Stimulated activated CD8-positive, alpha-beta memory T cell treated with anti-CD3 and anti-CD28 coated beads, Interleukin-2, amount 100 ng/mL, for 1 hour (primary cell): ENCODE measurements at places on chromosomes 7 and 10.

GRCh38 chr7:2728316-2729030, 40.5 kb downstream of the AMZ1 start:
- DNase-seq = no peak

DNA sequence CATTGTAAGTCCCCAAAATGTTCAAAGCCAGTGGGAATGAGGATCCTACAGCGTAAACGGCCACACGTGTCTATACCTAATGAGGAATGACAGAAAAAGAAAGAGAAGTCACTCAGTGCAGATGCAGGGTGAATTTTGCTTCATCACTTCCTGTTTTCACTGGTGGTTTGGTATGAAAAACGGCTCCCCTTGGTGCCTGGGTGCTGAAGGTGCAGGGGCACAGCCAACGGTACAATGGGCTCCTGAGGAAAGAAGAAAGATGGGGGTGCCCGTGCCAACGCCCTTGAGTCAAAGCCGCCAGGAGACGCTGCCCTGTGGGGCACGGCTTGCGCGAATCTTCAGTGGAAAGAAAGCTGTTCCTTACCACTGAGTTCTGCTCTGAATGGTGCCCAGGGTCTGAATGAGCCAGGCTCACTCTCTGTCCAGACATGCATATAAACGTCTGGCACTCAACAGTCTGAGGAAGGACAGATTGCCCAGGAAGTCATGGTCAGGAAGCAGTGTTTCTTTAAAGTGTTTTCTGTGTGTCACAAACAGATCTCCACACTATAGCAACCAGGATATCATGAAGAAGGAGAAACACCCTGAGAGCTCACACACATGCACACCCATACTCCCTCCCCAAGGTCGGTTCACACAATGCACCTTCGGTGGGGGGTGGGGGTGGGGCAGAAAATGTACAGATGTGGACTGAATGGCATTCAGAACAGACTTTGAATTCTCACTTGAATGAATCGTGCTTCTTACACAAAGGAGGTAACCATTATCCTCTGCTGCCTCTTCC, 105.8 kb downstream of the ELMO1 start:
- DNase-seq = peak; percentile 29

DNA sequence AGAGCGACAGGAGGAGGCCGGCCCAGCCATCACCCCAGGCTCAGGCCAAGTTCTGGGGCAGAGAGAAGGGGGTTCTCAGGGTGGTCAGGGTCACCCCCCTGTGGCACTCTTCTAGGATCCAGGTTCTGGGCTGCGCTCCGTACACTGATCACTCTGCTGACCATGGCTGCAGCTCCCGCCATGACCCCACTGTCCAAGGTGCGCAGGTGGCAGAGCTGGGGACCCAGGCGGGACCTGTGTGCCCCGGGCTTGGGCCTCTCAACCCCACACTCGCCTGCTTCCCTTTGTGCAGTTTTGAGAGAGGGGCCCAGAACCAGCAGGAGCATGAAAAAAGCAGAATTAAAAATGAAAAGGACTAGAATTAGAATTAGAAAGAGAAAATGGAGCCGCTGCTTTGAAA, 227.1 kb downstream of the FANK1 start:
- DNase-seq = no peak

DNA sequence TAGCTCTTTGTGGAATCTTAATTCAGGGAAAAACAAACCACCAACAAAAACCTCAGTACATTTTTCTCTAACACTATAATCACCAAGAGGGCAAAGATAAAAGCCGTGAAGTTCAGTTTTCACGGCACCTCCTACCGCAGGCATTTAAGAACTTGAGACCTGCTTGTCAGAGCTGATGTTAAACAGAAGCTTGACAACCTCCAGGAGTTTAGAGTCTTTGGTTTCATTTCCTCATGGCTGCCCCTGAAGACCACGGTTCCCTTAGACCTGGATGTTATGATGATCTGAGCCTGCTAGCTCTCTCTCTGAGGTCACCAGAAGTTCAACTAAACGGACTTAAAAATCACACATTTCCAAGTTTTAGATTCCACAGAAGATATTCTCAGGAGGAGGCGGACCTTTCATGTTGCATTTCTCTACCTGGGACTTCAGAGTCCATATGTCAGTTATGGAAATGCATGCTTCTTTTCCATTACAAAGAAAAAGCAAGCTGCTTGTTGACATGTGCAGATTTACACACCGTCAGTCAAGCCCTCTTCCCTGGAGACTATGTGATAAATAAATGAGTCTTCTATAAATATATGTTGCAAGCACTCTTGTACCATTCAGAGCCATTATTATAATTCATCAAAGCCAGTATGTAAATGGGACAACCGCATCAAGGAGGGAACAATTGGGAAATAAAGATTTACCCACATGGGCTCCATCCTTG, 258.0 kb downstream of the GFRA1 start:
- no peak for DNase-seq

GRCh38 chr10:78604721-78605120, 464.0 kb upstream of the ZMIZ1 start:
- DNase-seq = no peak

- DNase-seq = no peak
Measured at GRCh38 chr10:117684046-117684610, 141.6 kb downstream of the EMX2 start.

- DNase-seq = no peak
Measured at GRCh38 chr7:137846827-137847567, at the start of gene DGKI. TSS of gene DGKI (minus strand) at chr7:137846974.

DNA sequence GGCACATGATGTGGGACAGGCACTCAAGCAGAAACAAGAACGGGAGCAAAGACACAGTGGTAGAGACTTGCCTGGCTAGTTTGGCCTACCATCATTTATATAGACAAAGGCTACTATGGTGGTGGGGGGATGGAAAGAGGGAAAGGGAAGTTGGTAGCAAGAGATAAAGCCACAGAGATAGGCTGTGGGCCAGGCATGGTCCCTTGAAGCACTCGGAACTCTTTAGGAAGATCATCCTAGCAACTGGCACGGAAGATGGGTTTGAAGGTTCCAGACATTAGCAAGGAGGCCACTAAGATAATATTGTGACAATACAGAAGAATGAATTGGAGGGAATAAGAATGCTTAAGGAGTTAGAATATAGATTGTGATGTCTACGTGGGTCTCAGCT, 319.6 kb downstream of the ELMO1 start:
- no peak for DNase-seq

GRCh38 chr7:69062020-69062765, 536.1 kb upstream of the AUTS2 start:
- no peak for DNase-seq

GRCh38 chr7:46685051-46685450, 764.0 kb upstream of the IGFBP3 start:
- DNase-seq = no peak

- DNase-seq = no peak
Measured at GRCh38 chr10:122492999-122493481, 31.7 kb downstream of the HTRA1 start.

DNA sequence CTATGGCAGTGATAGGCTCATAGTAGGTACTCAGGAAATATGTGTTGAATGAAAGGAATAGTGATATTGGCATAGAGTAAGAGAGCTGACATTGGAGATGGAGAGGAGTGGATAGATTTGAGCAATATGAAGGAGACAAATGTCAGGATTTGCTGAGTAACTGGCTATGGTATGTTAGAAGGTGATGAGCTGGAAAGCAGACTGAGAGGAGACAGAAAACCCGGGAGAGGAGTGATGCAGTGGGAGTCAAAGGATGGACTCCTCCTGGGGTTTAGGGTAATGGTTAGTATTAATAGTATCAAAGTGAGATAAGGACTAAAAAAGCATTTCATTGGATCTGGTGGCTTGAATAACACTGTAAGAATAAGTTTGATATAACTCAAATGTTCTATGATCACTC, 64.8 kb downstream of the CD36 start:
- DNase-seq = no peak

- DNase-seq = no peak
Measured at GRCh38 chr10:110056822-110057221, 49.0 kb downstream of the ADD3 start.

DNA sequence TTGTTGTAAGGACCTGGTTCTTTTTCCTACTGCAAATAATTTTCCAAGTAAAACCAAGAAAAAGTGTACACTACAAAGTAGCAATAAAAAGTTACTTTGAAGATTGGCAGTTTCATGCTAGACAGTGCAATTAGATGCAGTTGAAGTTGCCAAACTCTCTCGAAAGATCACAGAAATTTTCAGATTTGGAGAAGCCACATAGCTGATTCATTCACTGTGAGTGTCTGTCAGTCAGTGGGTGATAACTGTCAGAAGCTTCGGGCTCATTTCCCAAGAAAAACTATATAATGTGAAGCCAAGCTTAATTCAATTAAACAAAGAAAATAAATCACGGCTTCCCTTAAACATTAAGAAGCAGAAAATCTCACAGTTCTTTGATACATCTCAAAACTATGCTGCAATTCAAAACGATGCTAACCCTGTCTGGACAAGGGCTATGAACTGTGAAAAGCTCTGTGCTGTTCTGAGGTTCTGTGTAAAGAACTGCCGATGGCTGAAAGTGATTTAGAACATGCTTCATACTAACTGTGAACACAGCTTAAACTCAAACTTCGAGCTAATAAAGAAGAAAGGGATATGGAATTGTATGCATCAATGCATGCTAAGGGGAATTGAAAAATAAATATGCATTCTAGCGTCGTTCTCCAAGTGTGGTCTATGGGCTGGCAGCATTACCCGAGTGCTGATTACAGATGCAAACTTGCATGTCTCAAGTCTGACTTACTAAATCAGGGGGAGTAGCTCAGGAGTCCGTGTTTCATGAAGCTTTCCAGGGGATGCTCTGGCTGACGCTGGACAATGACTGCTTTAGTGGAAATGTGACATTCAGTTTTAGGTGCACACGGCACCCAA, 557.4 kb downstream of the CALN1 start:
- DNase-seq = no peak
